ENCODE measurements at places on chromosomes 7 and 10. TPM values are rescaled to one million over a fixed set of nuclear protein-coding genes. Genes with fewer than 3 reads are reported as not detected.

FAM241B gene
- polyA plus RNA-seq = 1.6 TPM

CFAP70 gene
- polyA plus RNA-seq = 2.3 TPM

AGAP5 gene
- 5.4 TPM for polyA plus RNA-seq

UCN3 gene
- not detected for polyA plus RNA-seq

KAT6B gene
- 5.0 TPM for polyA plus RNA-seq

VAX1 gene
- polyA plus RNA-seq = not detected

RBP4 gene
- 0.23 TPM for polyA plus RNA-seq

SEC23IP gene
- 6.8 TPM for polyA plus RNA-seq

HMX3 gene
- not detected for polyA plus RNA-seq

CPA5 gene
- polyA plus RNA-seq = 0.26 TPM

SFMBT2 gene
- 4.4 TPM for polyA plus RNA-seq

PPP1R9A gene
- 0.80 TPM for polyA plus RNA-seq

SEC61G gene
- 207 TPM for polyA plus RNA-seq

CDNF gene
- polyA plus RNA-seq = 1.5 TPM

CCDC172 gene
- polyA plus RNA-seq = not detected

BEND7 gene
- 0.93 TPM for polyA plus RNA-seq

IGF2BP3 gene
- 2.2 TPM for polyA plus RNA-seq

OR9A2 gene
- not detected for polyA plus RNA-seq

EVX1 gene
- not detected for polyA plus RNA-seq

FRMPD2 gene
- not detected for polyA plus RNA-seq

GJC3 gene
- 0.53 TPM for polyA plus RNA-seq

All from spleen (tissue), 13 donors.